Stimulated activated CD4-positive, alpha-beta T cell treated with anti-CD3 and anti-CD28 coated beads, Interleukin-2, amount 100 ng/mL, for 48 hours (primary cell): ENCODE measurements at places on chromosomes 1 and 21.

- DNase-seq = no peak
Observed at GRCh38 chr1:237879195-237879594, 11.5 kb downstream of the ZP4 start.

- no peak for DNase-seq
Observed at GRCh38 chr1:37509181-37509580, 5.4 kb downstream of the MEAF6 start.

- no peak for DNase-seq
Observed at GRCh38 chr1:111221276-111221632, 6.3 kb upstream of the CHI3L2 start.

- no peak for DNase-seq
Observed at GRCh38 chr1:236508593-236509027, 15.2 kb upstream of the LGALS8 start.

- no peak for DNase-seq
Observed at GRCh38 chr1:31843506-31843905, 27.7 kb upstream of the SPOCD1 start.
